ENCODE measurements at places on chromosomes 2 and 18. TPM values are rescaled to one million over a fixed set of nuclear protein-coding genes. Genes with fewer than 3 reads are reported as not detected.

The NEMP2 gene
- total RNA-seq, result 15.2 TPM

The RNF103 gene
- total RNA-seq, result 12.4 TPM

The SIX2 gene
- not detected for total RNA-seq

DNA sequence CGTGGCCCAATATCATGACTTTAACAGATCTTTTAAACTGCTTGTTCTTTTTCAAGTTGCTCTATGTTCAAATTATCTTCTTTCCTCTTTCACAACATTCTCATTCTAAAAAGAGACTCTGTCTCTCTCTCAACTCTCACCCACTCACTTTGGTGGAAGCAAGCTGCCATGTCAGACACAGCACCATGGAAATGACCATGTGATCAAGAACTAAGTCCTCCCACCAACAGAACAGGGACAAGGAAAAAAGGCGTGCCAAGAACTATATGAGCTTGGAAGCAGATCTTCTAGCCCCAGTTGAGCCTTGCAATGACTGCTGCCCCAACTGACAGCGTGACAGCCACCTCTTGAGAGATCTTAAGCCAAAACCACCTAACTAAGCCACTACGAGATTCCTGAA, 23.9 kb downstream of the BAZ2B start:
- H3K4me3 ChIP-seq, result no peak overlapping the region
- no peaks in the 10 kb centered on the region for H3K27me3 ChIP-seq
- no peak for DNase-seq

GRCh38 chr2:4140281-4140970, 437.1 kb downstream of the DCDC2C start:
- DNase-seq, result no peak
- no peaks in the 10 kb centered on the region for H3K4me1 ChIP-seq
- H3K27ac ChIP-seq, result no peak overlapping the region
- H3K27me3 ChIP-seq, result no peaks in the 10 kb centered on the region
- H3K4me3 ChIP-seq, result no peak overlapping the region

DNA sequence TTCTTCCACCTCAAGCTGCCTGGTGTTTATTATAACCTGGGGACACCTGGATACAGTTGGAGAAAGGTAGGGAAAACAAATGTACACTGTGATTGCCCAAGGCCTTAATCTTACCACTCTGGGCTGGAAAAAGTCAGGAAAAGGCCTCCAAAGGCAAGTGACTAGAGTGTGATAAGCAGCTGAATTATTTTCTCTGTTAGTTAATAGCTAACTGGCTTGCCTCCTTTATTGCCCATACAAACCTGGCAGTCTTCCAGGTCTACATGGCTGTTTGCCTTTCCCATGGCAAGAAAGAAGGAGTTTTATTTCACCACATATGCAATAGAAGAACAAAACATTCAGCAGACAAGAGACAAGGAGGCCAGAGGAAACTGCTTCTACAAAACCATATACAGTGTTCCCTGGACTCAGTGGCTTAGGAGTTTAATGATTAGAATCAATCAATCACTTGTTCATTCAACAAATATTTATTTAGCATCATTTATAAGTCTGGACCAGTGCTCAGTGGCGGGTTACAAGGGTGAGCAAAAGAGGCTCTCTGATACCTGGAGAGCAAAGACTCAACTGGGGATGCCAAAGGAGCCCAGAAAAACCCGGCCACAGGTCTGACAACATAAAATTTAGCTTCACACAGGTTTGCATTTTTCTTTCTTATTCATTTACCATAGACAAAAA, 27.5 kb upstream of the SUCLG1 start:
- H3K36me3 ChIP-seq, result no peaks in the 10 kb centered on the region
- no peaks in the 10 kb centered on the region for H3K27me3 ChIP-seq
- H3K27ac ChIP-seq, result no peak overlapping the region
